ENCODE measurements at places on chromosomes 6 and 20.

DNA sequence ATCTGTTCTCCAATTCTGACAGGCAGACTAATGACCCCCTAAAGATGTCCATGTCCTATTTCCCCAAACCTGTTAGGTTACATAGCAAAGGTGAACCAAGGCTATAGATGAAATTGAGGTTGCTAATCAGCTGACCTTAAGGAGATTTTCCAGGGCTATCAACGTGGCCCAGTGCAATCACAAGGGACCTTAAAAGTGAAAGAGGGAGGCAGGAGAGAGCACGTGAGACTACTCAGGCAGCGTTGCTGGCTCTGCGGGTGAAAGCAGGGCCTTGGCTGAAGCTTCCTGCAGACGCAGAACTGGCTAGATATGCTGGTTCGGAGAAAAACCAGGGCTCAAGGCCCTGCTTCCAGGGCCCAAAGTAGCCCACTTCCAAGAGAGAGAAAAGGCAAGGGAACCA is 78.7 kb downstream of the NCOA7 start:
- DNase-seq = no peak

DNA sequence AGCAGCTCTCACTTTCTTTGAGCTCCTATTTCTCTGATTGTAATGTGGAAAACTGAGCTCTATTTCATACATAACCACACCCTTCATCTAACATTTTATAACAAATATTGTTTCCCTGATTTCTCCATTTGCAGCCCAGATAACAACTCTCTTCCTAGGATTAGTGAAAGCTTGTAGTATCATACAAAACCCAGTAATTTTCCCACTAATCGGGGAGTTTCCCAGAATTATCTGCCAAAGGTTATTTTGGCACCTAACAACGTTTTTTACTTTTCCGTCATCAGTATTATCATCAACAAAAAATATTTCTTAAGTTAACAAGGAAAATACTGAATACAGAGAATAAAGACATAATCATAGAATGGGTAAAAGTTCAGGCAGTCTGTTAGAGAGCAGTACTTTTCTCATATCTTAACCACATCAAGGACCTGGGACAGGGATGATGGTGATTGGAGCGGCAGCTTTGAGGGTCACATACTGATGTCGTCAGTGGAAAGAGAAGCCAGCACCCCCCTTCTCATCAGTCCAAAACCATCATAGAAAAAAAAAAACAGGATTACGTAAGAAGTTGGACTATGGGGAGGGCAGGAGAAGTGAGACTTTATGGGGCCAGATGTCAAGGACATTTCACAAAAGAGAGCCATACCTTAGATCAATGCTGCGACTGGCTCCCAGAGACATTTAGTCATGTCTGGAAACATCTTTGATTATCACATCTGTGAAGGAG is 166.1 kb upstream of the TNFAIP3 start:
- DNase-seq = no peak

- no peak for DNase-seq
Measured at GRCh38 chr6:12277386-12277785, 12.8 kb upstream of the EDN1 start.

DNA sequence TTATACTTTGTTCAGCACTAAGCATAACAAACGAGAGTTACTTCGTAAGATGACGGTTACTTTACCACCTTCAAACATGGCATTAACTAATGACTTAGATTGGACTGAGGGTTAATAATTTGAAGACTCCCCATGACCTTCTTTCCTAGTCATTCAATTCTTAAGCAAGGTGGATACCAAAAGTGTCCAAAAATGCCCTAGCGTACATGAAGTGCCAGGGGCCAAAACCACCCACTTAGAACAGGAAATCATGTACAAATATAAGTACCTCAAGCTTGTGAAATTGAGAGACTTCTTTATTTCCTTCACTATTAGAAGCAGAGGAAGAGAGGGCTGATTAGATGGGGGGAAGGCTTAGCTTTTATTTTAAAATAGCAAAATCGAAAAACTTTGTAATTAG is 166.4 kb downstream of the ATXN1 start:
- DNase-seq = no peak

- no peak for DNase-seq
Measured at GRCh38 chr20:51700809-51701285, 67.3 kb downstream of the ATP9A start.

DNA sequence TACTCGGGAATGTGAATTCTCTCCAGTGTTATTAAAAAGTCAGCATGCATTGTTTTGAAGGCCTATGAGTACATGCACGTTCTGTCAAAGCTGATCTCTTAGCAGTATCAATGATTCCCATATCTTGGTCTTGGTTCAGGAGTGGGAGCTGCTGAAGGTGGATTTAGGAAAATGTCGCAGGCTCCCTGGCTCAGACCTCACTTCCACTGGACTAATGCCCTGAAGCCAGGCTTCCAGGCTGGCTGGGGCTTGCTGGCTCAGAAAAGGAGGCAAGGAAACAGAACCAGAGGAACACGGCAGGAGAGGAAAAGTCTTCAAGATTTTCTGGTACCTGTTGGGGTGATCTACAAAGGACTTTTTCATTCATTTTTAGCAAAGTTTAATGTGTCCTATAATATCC is 81.6 kb downstream of the OLIG3 start:
- DNase-seq = no peak

DNA sequence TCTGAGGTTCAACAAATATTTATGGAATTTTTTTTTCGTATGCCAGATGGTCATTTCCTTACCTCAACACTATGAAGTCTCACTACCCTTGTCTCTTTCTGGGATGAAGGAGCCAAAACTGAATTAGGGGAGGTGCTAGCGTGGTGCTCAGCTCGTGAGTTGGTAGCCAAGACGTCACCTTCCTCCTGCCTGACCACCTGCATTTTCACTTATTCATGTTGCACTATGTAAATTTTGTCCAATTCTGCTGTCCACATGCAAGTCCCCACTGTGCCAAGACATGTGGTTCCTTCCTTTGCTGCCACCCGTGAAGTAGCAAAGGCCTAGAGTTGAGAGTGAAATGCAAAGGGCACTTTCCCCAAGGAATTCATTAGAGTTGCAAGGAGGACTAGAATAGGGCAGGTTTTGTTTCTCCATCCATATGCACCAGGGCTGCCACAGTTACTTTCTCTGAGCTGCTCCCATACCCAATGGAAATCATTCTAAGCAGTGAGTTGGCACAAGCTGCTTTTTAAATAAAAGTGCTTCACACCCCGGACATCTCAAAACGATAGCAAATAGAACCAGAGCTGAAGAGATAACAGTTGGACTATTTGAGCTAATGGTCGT is 591.3 kb upstream of the NOX3 start:
- DNase-seq = no peak

GRCh38 chr6:33817489-33817888 is 13.7 kb upstream of the MLN start:
- DNase-seq = no peak

- DNase-seq = no peak
Measured at GRCh38 chr6:160013987-160014868, 45.3 kb downstream of the IGF2R start.
